ENCODE measurements at places on chromosomes 7 and 10.

- no peak for DNase-seq
These were observed 6.4 kb downstream of the USP6NL start for GRCh38 chr10:11604865-11605650.

- DNase-seq: peak; percentile 75
These were observed 58.8 kb downstream of the DIP2C start for GRCh38 chr10:630581-631073.

DNA sequence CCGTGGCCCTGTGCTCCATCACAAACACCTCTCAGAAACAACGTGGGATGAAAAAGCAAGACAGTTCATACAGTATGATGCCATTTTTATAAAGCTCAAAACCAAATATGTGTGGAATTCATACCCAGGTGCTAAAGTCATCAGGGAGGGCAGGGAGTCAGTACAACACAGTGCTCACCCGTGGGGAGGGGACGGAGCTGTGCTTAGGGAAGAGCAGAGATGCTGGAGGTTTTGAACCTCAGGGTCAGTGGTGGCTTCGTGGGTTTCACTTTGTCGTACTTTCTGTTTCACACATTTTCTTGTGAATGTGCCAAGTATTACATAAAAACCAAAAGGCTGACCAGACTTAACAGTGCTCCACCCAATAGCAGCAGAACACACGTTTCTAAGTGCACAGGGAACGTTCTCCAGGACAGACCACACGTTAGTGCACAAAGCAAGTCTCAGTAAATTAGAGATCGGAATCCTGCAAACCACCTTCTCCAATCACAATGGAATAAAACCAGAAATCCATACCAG lies 21.2 kb downstream of the ZMIZ2 start:
- no peak for DNase-seq

DNA sequence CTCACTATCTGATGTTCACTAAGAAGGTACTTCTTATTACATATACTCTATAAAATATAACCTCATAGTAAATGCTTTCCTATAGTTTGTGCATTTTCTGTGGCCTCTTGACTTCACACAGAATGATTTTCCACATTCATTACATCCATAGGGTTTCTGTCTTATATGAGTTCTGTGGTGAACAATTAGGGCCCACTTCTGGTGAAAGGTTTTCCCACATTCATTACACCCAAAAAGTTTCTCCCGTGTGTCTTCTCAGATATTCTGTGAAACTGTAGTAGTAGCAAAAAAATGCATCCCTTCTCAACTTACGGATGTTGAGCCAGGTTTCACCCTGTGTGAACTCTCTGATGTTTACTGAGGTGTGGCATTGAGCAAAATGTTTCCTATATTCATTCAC lies 119.3 kb downstream of the ZNF33B start:
- no peak for DNase-seq

DNA sequence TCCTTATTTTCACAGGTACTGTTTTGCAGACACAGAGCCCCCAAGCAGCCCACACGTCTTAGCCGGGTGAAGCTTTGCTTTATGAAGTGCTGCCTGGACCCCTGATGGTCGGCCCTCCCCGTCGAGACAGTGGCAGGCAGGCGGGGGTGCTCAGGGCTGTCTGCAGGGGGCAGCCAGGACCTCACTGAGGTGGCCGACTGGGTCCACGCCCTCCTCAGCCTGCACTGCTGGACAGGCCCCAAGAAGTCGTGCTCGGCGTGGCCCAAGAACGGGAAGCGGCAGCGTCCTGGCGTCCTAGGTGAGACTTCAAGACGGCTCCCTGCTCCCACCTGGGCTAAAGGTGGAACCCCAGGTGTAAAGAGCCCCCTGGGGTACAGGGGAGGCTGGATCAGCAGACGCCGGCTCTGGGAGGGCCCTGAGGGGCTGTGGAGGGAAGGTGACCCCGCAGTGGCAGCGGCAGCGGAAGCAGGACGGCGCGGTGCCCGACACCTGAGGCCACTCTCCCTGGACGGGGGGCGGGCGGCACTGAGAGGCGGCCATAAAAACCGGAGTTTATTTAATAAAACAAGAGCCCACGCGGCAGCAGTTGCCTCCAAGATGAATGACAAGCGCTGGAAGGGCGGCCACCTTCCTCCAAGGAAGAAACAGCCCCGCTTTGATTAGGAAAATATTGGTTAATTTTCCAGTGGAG lies 179.4 kb downstream of the ELFN1 start:
- no peak for DNase-seq

GRCh38 chr10:104351061-104351702 lies 2.5 kb upstream of the CFAP58 start:
- DNase-seq: no peak

- no peak for DNase-seq
These were observed 6.7 kb upstream of the COA1 start for GRCh38 chr7:43735802-43736603.

GRCh38 chr7:45070254-45070642 lies 18.5 kb downstream of the NACAD start:
- DNase-seq: no peak

DNA sequence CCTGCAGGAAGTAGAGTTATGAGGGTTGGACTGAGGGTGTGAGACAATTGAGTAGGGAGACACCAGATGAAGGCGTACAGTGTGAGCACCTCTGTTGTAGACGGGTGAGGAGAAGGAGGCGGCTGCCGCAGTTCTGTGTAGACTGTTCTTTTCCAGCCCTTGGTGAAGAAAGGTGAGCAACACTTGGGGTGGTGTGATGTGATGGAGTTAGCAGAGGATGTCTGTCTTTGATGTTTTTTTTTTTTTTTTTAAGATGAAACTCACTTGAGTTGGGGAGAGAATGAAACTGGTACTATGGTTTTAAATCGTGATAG lies 42.8 kb upstream of the RNF216 start:
- DNase-seq: no peak

GRCh38 chr7:7185371-7185989 lies 3.1 kb downstream of the C1GALT1 start:
- no peak for DNase-seq

DNA sequence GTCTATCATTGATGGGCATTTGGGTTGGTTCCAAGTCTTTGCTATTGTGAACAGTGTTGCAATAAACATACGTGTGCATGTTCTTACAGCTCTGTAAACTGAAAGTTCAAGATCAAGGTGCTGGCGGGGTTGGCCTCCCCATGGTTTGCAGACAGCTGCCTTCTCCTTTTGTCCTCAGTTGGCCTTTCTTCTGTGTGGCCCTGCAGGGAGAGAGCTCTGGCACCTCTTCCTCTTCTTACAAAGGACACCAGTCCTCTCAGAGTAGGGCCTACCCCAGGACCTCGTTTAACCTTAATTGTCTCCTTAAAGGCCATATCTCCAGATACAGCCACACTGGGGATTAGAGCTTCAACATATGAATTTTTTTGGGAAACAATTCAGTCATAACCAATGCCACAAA lies 462.7 kb downstream of the TCERG1L start:
- no peak for DNase-seq

- no peak for DNase-seq
These were observed 20.3 kb downstream of the ASB13 start for GRCh38 chr10:5645944-5646617.

DNA sequence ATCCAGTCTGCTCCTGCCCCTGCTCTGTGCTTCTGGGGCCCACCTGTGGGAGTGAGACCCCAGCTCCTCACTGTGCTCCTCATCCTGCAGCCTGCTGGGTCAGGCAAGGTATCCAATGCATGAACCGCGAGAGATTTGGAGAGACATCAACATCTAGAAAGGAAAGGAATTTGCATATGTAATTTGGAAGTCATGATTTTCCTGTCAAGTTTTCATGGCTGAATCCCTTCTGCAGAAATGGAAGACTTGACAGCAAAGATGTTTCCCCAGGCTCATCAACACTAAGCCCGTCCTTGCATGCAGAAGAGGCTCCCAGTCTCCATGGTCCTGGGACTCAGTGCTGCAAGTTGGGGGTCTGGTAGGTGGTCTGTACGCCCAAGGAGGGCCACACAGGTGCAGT lies 176.9 kb upstream of the GRB10 start:
- no peak for DNase-seq

DNA sequence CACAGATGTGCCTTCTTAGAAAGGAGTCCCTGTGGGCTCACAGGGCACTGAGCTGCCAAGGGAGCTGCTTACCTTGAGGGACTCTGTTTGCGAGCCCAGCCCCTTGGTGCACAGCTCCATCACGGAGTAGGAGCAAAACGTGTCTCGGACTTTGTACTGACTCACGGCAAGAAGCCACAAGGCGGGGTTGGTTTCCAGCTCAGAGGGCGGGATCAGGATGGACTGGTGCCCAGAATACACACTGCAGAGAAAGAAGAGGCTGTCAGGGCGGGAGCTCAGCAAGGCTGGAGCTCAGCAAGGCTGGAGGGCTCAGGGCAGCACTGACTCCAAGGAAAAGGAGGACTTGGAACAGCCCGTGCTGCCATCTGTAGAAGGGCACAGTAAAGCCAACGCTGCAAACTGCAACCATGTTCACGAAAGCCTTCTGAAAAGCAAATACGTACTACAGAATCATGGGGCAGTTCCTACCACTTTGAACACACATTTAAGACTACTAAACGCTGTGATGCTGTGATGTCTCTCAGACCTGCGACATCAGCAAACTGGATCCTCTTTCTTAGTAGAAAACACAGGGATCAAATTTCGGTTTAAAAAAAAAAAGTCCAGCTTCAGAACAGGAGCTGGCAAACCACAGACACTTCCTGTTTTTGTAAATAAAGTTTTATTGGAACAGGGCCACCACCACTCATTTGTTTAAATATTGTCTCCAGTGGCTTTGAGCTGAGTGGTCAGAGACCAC lies 194.3 kb downstream of the ZMYND11 start:
- DNase-seq: no peak

- no peak for DNase-seq
These were observed 42.2 kb downstream of the ACSM6 start for GRCh38 chr10:95236068-95236903.

DNA sequence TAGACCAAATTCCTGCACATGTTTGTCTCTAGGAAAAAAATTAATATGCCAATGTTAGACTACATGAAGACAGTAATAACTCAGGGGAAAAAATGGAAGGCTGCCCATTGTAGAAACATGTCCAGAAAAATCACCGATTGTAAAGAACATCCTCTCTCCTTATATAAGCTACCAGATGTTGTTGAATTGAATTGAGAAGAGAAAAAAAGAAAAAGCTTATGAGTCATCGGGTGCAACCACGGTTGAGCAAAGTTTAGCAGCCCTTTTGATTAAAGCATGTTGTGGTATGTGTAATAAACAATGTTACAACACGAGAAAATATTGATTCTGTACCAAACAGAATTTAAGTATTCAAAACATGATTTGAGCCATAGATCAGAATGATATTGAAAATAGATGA lies 102.3 kb upstream of the ARHGAP21 start:
- DNase-seq: no peak

- no peak for DNase-seq
These were observed 148.1 kb downstream of the FZD1 start for GRCh38 chr7:91412298-91412697.

DNA sequence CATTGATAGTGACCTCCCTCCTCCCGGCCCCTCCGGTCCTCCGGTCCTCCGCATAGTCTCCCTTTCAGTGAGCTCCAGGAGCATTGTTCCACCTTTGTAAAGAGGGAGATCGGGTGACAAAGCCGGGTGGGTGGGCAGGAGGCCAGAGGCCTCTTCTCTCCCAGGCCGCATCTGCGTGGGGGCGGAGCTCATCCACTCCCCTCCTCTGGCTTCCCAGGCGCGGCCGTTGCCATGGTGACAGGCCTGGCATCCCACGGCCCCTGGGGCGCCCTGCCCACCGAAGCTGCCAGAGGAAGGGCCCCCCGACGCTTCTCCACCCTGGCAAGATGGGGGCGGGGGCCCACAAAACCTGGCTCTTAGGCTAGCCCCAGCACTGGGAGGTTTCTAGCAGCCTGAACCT lies 4.4 kb upstream of the FZD9 start:
- peak; percentile 51 for DNase-seq

GRCh38 chr7:40990841-40991240 lies 712.0 kb downstream of the INHBA start:
- DNase-seq: no peak

DNA sequence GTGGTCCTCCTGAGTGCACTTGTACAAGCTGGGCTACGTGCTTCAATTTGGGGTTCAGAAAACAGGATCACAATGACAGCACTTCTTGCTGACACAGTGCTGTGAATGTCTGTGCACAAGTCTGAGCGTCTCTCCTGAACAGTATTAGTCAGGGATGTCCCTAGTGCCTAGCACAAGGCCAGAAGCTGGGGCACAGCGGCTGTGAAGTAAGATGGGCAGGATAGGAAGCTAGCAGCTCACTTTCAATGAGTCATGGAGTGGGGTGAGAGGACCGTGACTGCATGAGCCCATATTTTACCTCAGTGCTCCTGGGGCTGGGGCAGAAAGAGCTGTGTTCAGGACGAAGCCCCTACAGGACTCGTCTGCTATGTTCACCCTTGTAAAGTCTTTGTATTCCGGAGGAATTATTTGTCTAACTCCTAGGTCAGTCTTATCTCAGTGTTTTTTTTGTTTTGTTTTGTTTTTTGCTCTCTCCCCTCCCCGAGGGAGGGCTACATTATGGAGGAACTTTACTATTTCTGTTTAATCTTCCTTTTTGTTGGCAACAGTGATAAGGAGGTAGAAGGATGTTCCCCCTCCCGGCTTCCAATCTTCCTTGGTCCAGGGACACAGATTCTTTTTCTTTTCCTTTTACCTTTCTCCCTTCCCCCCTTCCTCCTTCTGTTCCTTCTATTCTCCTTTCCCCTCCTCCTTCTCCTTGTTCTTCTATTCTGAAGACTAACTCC lies 2.8 kb upstream of the LRMDA start:
- no peak for DNase-seq

DNA sequence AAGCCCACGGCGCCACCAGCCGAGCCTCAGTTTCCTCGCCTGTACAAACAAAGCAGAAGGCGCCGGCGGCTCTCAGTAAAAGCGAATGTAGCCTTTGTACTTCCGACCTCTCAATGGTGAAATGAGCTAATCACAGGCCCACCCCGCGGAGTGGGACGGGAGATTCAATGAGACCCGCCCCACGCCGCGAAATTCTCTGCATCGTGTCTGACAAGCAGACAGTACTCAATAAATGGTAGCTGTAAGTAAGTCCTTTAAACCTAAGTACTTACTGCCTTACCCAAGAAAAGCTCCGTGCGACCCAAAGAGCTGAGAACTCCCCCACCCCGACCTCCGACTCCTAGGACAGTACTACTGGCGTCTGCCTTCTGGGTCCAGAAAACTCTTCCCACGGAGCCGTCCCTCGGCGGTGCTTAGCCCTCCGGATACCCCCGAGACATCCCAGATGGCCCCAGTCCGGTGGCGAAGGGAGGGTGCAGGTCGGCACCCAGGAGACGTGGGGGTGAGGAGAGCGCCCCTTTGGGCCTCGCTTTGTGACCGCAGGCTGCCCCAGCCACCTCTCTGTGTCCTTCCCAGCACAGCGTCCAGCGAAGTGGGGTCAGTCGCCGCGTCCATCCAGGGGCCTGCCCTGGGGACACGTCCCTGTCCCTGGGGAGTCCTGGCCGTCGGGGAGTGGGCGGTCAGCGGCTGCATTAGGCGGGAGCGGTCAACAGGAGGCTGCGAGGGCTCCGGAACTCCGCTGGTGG lies 972 bp upstream of the CXCL12 start:
- no peak for DNase-seq

- no peak for DNase-seq
These were observed 145.6 kb upstream of the FAM20C start for GRCh38 chr7:46830-47140.

- peak; percentile 37 for DNase-seq
These were observed 1277.1 kb downstream of the GATA3 start for GRCh38 chr10:9331583-9332008.
